Left hindlimb (tissue), 1 donor: ENCODE measurements at places on chromosomes 11 and 22.

- DNase-seq = no peak
These were observed 87.7 kb upstream of the BARX2 start for GRCh38 chr11:129287920-129288319.

DNA sequence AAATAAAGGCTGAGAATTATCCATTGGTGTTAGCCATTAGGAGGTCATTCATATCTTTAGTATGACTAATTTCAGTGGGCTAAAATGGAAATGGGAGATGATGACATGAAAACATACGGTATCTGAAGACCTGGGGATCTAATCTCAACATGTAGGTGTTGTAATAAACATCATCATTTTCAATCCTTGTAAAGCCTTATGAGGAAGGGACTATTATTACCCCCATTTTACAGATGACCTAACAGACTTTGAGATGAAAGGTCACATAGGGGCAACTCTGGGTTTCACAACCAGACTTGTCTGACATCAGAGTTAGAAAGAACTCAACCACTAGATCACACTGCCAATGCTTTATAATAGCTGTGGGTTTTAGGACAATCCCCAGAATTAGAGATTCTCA lies 34.8 kb upstream of the TMEM135 start:
- no peak for DNase-seq

DNA sequence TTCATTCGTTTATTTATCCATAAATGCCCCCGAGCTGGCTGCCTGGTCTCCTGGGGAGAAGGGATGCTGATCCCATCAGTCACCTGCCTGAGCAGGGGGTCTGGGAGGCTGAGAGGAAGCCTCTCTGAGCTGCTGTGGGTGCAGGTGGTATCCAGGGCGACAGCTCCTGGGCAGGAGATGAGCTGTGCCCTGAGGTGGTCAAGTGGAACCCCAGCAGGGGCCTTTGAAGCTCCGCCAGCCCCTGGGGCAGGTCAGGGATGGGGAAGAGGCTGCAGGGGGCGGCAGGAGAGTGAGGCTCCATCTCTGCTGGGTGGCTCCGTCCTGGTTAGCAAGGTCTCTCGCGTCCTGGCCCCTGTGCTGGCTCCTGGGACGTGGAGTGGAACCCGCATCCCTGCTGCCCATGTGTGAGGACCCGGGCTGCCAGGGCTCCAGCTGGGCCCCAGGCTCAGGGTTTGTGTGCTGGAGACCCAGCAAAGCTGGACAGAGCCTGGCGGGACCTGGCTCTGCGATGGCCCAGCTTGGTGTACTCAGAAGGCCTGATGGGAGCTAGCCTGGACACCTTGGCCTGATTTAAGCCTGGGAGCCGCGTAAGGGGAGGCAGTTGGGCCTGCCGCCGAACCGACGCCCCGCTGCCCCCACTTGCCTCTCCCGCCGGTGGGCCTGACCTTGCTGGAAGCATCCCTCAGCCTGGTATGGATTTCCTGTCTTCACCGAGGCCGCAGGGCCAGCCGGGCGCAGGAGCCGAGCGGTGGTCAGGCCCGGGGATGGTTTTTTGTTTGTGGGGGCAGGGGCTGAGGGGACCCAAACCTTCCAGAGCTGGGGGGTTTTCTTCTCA lies 44.5 kb downstream of the RTN4R start:
- no peak for DNase-seq

DNA sequence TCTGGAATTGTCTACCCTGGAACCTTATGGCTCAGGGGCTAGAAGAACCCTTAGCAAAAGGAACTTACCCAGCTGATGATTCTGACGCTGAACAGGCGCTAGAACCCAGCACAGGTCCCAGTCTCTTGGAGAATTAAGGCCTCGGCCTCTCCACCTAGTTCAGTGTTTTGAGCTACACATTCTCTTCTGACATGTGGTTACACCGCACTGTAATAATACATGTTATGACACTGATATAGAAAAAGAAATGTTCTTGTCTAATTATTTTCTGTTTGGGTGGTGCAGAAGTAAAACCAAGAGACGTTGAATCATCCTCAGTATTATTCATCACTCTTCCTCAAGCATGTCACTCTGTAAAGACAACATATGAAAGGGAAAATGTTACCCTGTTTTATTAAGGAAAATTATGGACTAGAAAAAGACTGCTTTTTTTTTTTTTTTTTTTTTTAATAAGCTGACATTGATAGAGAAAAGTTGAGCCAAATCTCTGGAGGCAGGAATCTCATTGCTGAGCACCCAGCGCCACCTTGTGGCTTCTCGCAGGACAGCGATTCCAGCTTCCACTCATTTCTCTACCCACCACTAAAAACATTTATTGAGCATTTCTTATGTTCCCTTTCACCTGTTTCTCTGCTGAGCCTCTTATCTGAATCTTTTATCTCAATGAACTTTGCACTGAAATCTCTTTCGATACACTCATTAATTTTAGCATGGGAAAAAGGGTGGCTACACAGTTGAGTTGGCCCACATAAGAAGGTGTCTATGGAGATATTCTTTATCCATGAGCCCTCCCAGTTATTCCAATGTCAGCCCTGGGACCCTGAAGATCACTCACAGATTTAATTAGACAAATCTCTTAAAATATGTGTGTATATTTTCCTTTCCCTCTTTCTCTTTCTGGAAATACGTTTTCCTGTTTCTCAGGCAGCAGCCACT lies 12.6 kb upstream of the APLNR start:
- peak; percentile 52 for DNase-seq

- DNase-seq = no peak
These were observed 40.6 kb downstream of the NECTIN1 start for GRCh38 chr11:119688356-119688755.

DNA sequence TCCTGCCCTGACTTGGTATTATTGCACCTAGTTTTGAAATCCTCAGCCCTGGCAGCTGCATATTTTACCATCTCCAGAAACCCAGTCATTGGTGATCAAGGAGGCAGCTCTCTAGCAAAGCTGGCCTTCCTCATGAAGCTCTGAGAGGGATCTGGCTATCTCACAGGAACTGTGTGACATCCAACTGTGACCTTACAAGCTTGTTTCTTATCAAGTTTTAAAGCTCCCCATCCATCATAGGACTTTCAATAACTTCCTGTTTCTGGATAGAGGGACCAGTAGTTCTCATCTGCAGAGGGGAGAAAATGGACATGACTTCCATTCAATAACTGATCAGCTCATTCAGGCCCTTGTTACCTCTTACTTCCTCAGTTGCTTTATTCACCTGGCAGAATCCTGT lies 18.2 kb downstream of the CALCA start:
- no peak for DNase-seq

DNA sequence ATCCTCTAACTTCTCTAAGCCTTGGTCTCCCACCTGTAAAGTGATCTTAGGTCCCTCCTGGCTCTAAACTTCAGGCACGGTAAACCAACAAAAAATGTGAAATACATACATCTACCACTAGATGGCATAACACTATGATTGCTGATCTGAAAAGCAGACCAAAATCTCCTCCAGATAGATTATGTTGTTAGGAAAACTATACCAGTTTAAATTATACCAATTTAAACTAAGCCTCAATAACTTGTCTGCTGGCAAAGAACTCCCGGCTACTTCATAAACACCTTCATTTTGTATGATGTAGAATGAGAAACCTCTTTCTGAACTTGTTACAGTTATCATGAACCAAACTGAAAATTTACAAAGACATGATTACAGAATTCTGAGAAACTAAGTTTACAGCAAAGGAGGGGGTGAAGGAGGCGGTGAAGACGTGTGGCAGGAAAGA lies 85.9 kb downstream of the SBF2 start:
- DNase-seq = no peak

DNA sequence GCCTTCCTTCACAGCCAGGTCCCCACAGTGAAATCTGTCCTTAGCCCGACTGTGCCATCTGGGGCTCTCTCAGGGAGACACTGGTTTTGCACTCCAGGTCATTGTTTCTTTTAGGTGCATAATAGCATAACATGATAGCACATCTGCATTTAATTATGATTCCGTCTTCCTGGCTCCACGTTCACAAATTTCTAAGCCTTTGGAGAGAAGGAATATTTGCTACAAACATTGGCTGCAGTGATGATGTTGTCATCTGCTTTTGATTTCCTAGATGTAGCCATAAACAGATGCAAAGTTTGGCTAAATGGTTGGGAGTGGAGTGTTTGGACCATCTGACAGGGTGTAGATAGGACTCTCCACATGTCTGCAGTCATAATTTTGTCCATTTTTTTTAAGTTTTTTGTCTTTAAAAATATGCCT lies 12.0 kb upstream of the CAT start:
- no peak for DNase-seq

DNA sequence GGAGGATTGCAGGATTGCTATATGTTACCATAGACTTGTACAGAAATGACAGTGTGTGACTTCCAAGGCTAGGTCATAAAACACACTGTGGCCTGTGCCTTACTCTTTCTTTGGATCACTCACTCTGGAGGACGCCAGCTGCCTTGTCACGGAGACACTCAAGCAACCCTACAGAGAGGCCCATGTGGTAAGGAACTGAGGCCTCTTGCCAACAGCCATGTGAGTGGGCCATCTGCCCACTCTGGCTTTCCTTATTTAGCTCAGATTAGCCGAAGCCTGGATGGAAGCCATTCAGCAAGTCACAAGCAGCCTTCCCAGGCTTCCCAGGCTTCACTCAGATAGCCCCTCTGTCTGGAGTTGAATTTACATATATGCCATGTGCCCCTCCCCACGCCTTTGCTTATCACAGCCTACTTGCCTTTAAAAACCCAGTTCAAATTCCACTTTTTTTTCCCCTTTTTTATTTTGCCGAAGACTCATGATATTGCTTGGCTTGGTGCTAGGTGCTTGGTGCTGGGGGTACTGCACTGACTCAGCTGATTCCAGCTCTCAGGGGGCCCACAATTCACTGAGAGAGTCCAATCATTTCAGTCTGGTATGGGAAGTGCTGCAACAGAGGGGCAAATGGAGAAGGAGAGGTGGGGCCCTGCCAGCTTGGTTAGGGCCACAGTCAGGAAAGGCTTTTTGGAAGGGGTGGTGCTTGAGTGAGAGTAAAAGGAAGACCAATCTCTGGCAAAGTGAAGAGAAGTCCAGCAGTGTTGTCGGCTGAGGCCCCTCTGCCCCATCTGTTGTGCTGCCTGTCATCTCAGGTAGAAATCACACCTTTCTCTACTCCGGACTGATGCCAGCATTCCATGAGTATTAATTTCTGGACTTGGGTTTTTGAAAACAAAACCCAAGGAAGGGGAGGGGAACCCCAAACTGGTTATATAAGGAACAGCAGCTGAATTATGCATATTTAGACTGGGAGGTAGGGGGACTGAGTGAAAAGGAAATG lies 14.5 kb upstream of the P4HA3 start:
- DNase-seq = peak; percentile 83

GRCh38 chr22:22042009-22042408 lies 59.4 kb upstream of the TOP3B start:
- no peak for DNase-seq

DNA sequence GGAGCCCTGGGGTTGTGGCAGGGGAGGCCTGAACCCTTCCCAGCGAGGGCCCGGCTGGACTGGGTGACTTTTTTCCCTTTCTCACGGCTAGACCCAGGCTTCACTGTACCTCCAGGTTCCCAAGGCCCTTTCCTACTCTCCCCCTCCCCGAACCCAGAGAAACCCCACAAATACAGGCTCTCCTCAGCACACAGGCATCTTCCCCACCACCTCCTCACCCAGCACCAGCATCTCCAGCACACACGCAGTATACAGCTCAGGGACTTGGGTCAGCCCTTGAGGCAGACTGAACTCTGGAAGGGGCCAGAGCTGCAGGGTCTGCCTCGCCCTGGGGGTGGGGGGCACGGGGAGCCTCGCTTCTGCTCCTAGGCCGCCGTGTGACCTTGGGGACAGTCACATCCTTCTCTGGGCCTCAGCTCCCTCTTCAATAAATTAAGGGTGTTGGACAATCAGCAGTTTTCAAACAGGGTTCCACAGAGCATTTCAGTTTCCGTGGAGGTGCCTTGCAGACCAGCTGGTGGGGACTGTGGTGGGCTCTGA lies 4.5 kb downstream of the TMPRSS13 start:
- no peak for DNase-seq

GRCh38 chr11:129280027-129280811 lies 88.1 kb upstream of the ARHGAP32 start:
- DNase-seq = no peak

DNA sequence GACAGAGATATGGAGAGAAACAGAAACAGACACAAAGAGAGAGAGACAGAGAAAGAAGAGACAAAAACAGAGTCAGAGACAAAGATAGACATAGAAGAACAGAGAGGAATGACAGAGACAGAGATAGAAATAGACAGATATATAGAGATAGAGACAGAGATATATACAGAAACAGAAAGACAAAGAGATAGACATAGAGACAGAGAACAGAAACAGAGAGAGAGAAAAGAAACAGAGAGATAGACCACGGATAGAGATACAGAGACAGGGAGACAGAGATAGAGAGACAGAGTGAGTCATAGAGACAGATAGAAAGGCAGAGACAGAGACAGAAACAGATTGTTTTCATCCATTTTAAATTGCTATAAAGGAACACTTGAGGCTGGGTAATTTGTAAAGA lies 12.3 kb upstream of the MPEG1 start:
- no peak for DNase-seq

GRCh38 chr22:22871536-22872278 lies 15.9 kb upstream of the IGLL5 start:
- DNase-seq = no peak

DNA sequence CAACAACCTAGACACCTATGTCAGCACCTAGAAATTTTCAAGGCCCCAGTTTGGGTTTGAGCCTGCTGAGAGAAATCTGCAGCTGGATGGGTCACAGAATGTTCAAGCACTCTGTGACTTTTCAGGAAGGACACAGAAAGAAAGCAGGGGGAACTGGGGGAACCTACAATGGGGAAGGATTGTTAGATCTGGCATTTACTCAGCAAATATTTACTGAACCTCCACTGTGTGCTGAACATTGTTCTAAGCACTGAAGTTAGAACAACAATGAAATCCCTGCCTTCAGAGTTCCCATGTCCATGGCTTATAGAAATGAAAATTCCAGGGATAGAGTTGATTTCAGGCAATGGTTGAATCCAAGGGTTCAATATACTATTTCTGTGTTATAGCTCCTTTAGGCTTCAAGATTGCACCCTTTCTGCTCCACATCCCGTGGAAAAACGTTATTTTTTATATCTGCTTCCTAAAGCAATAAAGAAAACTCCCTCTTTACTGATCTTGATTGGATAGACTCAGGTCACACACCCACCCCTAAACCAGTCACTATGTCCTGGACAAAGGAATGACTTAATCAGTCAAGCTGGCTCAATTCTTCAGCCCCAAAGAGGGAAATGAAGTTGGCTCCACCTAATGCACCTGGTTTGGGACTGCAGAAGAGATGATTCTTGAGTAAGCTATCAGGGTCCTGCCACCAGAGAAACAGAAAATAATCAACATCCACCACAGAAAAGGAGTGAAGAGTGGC lies 95.1 kb downstream of the OR5AK2 start:
- no peak for DNase-seq

DNA sequence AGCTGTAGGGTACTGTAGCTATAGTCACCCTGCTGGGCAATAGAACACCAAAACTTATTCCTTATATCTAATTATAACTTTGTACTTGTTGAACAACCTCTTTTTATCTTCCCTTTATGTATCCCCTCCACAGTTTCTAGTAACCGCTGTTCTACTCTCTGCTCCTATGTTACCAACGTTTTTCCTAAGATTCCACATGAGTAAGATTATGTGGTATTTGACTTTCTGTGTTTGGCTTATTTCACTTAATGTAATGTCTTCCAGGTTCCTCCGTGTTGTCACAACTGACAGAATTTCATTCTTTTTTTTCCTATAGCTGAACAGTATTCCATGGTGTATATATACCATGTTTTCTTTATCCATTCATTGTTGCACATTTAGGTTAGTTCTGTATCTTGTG lies 258.4 kb downstream of the DYNC2H1 start:
- no peak for DNase-seq

- DNase-seq = no peak
These were observed 406.6 kb downstream of the LARGE1 start for GRCh38 chr22:33513388-33514338.

- DNase-seq = no peak
These were observed 5.0 kb downstream of the SNX19 start for GRCh38 chr11:130911306-130911705.
